ENCODE measurements at places on chromosomes 16 and 17.

DNA sequence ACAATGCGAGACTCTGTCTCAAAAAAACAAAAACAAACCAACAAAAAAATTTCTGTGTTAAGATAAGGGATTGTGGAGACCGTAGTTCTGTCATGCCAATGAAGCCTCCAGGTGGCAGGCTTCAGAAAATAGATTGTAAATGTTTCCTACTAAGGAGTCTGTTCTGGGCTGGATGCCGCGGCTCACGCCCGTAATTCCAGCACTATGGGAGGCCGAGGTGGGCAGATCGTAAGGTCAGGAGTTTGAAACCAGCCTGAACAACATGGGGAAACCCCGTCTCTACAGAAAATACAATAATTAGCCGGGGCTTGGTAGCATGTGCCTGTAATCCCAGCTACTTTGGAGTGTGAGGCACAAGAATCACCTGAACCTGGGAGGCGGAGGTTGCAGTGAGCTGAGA, 4.4 kb upstream of the SNX29 start:
- DNase-seq = no peak

DNA sequence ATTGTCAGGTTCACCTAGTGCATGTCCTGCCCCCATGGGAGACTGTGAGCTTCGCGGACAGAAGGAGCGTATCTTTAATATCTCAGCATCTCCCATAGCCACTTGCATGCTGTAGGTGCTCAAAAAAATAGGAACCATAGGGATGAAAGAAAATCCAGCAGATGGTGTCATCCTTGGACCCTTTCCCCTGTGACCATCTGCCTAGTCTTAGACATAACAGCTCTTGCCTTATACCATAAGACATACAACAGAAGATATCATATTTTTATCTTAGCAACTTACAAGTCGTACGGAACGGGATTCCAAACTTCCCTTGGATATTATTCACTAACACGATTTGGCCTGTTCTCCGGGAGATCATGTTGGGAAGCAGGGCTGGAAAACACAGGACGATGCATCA, 14.5 kb downstream of the DHRS7C start:
- DNase-seq = no peak

DNA sequence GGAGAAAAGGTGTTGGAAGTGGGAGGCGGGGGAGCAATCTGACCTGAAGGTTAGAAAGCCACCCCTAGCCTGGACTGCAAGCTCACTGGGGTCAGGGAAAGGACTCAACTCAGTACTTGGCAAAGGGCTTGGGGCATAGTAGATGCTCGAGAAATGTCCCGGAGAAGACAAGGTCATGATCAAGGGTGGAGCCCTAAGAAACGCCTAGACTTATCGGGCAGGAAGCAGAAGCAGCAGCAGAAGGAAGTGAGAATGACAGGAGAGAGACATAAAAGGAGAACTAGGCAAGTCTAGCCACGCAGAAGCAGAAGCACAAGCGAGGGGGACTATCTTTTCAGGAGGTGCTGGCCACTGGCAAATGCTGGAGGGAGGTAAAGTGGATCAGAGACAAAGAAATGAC, 10.2 kb downstream of the COTL1 start:
- DNase-seq = peak; percentile 81

DNA sequence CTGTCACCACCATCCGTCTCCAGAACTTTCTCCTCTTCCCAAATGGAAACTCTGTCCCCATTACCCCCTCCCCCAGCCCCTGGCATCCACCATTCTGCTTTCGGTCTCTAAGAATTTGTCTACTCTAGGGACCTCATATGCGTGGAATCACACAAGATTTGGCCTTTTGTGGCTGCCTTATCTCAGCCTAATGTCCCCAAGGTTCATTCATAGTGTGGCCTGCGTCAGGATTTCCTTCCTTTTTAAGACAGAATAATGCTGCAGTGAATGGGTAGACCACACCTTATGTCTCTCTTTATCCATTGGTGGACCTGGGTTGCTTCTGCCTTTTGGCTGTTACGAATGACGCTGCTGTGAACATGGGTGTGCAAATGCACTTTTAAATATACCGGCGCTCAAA, 139.7 kb upstream of the PLCG2 start:
- DNase-seq = no peak

DNA sequence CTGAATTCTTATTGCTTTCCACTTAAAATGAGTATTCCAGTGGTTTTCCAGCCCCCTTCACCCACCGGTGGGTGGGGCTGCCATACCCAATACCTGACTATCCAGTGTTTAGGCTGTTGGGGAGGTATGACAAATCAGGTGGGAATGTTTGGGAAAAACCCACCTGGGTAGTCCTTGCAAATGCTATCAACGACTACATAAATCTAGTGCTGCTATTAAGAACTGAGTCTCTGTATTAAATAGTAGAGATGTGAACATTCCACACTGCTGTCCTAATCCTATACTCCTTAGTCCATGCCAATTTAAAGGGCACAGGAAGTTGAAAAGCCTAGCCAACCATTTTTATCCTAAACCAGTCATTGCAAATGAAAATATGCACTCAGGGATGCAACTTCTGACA, 126.6 kb downstream of the AXIN2 start:
- DNase-seq = no peak

DNA sequence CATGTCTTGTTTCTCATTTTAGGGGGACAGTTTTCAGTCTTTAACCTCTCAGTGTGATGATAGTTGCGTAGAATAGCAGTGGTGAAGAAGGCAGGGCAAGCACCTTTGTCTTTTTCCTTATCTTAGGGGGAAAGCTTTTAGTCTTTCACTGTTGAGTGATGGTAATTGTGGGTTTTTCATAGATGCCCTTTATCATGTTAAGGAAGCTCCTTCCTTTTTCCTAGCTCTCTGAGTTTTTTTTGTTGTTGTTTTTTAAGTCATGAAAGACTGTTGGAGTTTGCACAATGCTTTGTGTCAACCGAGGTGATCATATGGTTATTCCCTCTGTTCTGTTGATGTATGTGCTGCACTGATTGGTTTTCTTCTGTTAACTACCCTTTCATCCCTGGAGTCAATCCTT, 15.7 kb downstream of the NOL11 start:
- no peak for DNase-seq
